ENCODE measurements at places on chromosomes 2 and 18. TPM values are rescaled to one million over a fixed set of nuclear protein-coding genes. Genes with fewer than 3 reads are reported as not detected.

Gene EMX1
- total RNA-seq, result not detected

Gene RNF152
- 26.7 TPM for total RNA-seq

DNA sequence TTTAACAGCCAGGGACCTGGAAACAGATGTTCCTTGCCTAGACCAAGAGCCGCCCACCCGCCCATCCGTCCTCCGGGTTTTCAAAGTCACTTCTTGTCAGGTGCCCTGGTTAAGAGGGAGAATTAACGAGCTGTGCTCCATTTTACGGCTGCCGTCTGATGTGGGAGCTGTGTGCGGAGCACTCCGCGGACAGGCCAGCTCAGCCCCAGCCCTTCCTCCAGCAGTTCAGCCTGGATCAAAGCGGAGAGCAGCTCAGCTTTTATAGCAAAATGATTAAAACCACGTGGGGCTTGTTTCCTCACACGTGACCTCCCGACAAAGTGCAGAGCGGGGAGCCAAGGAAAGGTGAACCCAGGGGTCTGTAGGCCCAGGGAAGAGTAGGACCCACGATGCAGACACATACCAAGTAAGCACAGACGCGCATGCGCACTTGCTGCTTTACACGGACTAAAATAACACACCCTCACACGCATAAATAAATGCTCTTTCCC lies 46.1 kb upstream of the PKDCC start:
- DNase-seq, result no peak

DNA sequence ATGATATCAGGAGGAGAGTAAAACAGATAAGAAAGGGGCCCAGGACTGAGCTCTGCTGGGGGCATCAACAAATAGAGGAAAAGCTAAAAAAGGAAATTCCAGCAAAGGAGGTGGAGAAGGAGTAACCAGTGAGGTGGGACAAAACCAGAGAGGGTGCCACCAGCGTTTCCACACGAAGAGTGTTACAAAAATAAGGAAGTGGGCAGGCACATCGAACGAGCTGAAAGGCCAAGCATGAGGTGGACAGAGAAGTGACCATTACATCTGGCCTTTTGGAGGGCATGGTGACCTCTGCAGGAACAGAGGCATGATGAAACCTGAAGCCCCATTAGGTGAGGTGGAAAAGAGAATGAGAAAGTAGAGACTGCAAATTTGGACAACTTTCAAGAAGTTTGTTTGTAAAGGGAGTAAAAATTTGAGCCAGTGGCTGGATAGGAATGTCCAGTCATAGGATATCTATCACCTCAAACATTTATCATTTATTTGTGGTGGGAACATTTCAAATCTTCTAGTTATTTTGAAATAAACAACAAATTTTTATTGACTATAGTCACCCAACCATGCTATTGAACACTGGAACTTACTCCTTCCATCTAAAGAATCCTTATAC lies 18.4 kb upstream of the VIT start:
- DNase-seq, result no peak

GRCh38 chr18:39796393-39796792 lies 2158.6 kb upstream of the PIK3C3 start:
- DNase-seq, result no peak

GRCh38 chr2:99802734-99803133 lies 312.9 kb upstream of the REV1 start:
- DNase-seq, result no peak

GRCh38 chr18:10247742-10248082 lies 206.7 kb upstream of the APCDD1 start:
- no peak for DNase-seq

- no peak for DNase-seq
Measured at GRCh38 chr18:78492064-78492812, 487.4 kb upstream of the SALL3 start.

Gene CFAP65
- total RNA-seq, result not detected

DNA sequence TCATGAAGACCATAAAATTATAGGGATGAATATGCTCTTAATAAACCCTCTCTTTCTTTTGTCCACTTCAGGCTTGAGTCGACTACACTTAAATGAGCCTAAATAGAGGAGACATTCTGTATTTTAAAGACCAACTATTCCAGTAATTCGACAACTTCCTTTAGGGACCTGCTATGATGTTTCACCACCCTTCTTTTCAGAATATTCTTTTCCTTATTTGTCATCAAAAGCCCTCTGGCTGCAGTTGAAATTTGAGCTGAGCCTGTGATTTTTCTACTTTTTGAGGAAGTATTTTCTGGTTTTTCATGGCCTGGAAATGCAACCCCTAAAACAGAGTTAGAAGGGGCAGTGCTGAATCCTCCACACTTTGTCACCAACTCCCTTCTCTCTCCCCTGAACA lies 287.0 kb downstream of the EPHA4 start:
- no peak for DNase-seq

GRCh38 chr2:230976671-230977171 lies 19.2 kb upstream of the SPATA3 start:
- DNase-seq, result no peak

- DNase-seq, result no peak
Measured at GRCh38 chr2:124959581-124959980, 934.5 kb downstream of the CNTNAP5 start.

GRCh38 chr18:41982942-41983660 lies 28.1 kb downstream of the PIK3C3 start:
- DNase-seq, result no peak

DNA sequence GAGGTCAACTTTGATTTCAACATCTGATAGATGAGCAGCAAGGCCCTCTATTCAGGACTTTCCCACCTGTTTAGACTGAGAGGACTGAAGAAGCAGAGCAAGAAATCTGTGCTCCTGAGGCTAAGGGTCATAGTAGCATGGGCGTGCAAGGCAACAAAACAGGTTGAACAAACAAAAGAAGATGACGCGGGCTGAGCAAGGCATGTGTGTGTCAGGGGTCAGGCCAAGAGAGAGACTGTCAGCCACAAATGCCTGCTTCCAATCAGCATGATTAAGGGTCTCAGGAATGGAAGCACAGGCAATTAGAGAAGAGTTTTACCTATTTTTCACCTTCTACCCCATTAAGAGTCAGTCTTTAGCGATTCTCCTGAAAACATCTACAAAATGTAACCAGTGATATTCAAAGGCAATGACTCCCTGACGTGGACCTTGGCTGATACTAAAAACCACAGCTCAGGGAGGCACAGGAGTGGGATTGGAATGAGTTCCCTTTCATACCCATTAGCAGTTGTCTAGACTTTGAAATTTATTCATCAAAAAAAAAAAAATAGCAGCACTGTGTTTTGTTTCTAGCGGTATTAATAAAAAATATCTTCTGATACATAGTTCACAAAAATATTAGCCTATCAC lies 81.9 kb downstream of the DYNAP start:
- DNase-seq, result no peak

Gene TRIP12
- 126 TPM for total RNA-seq

Gene TTN
- total RNA-seq, result 0.41 TPM

DNA sequence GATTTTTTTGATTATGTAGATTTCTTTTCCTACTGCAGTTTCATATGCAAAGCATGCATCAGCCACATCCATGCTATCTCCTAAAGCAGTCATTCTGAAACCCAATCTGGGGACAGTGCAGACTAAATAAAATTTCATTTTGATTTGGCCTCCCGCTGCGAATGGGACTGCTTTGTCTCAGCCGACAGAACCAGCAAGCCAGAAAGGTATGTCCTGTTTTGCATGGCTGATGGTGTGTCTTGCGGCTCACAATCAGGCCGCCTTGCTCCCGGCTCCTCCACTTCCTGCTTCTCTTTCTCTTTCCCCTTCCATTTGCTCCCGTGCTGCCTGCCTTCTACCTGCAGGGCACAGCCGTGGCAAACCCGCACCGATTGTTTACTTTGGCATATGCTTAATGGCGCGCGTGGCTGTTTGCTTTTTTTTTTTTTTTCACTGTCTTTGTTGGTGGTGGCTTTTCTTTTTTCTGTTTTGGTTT lies 419.6 kb upstream of the POU3F3 start:
- no peak for DNase-seq

All from glomerular endothelial cell (primary cell).